ENCODE measurements at places on chromosomes 6 and 20. TPM values are rescaled to one million over a fixed set of nuclear protein-coding genes. Genes with fewer than 3 reads are reported as not detected.

GRCh38 chr6:155678361-155678760 lies 222.7 kb upstream of the NOX3 start:
- H3K4me1 ChIP-seq: no peaks in the 10 kb centered on the region
- H3K36me3 ChIP-seq: no peaks in the 10 kb centered on the region
- H3K27ac ChIP-seq: no peak overlapping the region
- H3K27me3 ChIP-seq: no peaks in the 10 kb centered on the region
- no peak for DNase-seq
- no peak overlapping the region for H3K4me3 ChIP-seq

- no peaks in the 10 kb centered on the region for H3K4me1 ChIP-seq
- H3K4me3 ChIP-seq: no peak overlapping the region
- H3K27ac ChIP-seq: no peak overlapping the region
- DNase-seq: no peak
These were observed 71.7 kb upstream of the LY86 start for GRCh38 chr6:6516666-6517458.

COX4I2 gene
- polyA plus RNA-seq: not detected

- no peak overlapping the region for H3K27ac ChIP-seq
- no peak overlapping the region for H3K4me3 ChIP-seq
- H3K36me3 ChIP-seq: no peaks in the 10 kb centered on the region
These were observed 5.1 kb upstream of the FAM50B start for GRCh38 chr6:3844097-3844463.

DNA sequence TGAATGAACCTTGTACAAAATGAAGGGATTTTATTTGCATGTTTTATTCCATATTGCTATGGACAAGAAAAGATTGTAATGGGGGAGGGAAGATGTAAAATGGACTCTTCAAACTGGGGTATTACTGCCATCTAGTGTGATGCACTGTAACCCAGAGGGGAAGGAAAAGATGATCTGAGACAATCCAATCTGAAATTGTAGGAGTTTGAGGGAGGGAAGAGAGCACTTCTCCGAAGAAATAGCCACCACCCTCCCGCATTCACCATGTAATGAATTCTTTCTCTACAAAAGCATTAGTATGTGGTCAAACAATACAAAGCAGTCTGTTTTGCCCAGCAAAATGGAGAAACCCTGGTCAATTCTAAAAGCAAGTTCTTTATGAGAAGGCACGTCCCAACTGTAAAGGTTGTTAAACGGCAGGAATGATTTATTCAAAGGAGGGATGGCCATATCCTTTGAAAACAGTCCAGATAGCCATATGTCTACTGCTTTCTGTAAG lies 679.5 kb upstream of the NRSN1 start:
- no peaks in the 10 kb centered on the region for H3K36me3 ChIP-seq
- no peaks in the 10 kb centered on the region for H3K27me3 ChIP-seq
- H3K4me3 ChIP-seq: no peak overlapping the region
- H3K27ac ChIP-seq: no peak overlapping the region
- DNase-seq: no peak
- H3K4me1 ChIP-seq: no peaks in the 10 kb centered on the region

DNA sequence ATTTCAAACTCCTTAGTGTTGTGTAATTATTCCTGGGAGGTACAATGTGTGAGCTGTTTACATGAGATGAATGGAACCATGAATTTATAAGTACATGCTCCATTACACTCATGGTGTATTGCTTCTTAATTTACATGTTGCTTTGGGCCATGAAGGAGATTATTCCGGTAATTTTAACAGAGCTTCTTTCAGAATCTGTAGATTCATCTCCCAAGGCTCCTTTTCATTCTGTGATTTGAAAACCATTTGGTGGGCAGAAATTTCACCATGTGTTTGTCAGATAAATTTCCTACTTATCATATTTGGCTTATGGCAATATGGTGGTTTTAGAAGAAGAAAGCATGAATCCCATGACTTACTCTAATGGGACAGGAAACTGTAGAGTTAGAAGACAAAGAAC lies 421.6 kb upstream of the EYS start:
- no peak overlapping the region for H3K27ac ChIP-seq
- H3K4me1 ChIP-seq: no peaks in the 10 kb centered on the region
- no peaks in the 10 kb centered on the region for H3K36me3 ChIP-seq
